ENCODE measurements at places on chromosomes 4 and X.

- no peaks in the 10 kb centered on the region for H3K27me3 ChIP-seq
- no peaks in the 10 kb centered on the region for H3K36me3 ChIP-seq
- no peaks in the 10 kb centered on the region for H3K4me1 ChIP-seq
- no peak overlapping the region for H3K4me3 ChIP-seq
- no peak overlapping the region for H3K27ac ChIP-seq
- DNase-seq, result no peak
Observed at GRCh38 chr4:2071252-2071911, 12.3 kb downstream of the NAT8L start.

DNA sequence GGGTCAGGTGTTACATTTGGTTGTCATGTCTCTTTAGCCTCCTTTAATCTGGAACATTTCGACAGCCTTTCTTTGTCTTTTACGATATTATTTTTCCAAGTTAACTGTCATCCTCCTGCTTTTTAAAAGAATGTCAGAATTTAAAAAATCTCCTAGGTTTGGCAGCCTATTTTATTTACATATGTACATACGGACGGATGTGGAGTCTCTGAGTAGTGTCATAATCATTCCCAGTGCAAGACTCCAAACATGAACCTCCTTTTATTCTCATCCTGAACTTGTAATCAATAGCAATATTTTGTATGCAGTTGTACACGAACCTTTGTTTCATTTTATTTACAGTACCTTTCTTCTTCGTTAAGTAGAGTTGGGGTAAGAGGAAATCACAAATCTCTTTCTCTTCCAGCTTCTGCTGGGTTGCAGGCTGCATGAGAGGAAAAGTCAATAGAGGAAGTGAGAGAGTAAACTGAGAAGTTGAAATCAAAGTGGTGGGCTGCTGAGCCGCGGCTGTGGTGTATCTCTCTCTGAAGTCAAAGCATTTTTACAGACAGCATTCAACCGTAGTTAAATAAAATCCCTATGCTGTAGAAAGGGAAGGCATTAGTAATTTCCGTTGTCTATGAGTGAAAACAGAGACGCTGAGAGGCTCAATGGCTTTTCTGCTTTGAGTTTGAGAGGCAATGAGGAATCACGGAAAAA lies 53.9 kb upstream of the RPS6KA3 start:
- no peaks in the 10 kb centered on the region for H3K27me3 ChIP-seq
- H3K4me3 ChIP-seq, result no peak overlapping the region
- no peaks in the 10 kb centered on the region for H3K36me3 ChIP-seq
- no peak overlapping the region for H3K27ac ChIP-seq
- no peaks in the 10 kb centered on the region for H3K4me1 ChIP-seq

DNA sequence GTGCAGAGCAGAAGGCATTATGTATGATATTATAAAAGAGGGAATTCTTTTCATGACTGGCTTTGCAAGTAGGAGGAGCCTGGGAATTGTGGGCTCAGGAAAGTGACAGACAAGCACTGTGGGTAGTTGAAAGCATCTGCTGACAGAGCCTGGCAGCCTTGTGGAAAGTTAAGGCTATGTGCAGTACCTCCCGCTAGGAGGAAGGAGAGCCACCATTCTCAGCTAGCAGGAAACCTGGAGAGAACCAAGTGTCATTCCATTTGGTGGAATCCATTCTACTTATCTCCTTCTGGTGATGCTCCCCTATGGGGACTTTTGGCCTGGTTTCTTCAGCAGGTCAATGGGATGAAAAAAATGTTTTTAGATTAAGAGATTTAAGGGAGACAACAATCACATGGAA lies 81.8 kb downstream of the ASB9 start:
- H3K4me3 ChIP-seq, result no peak overlapping the region
- no peaks in the 10 kb centered on the region for H3K4me1 ChIP-seq
- DNase-seq, result no peak
- H3K27me3 ChIP-seq, result no peaks in the 10 kb centered on the region
- H3K36me3 ChIP-seq, result no peaks in the 10 kb centered on the region

DNA sequence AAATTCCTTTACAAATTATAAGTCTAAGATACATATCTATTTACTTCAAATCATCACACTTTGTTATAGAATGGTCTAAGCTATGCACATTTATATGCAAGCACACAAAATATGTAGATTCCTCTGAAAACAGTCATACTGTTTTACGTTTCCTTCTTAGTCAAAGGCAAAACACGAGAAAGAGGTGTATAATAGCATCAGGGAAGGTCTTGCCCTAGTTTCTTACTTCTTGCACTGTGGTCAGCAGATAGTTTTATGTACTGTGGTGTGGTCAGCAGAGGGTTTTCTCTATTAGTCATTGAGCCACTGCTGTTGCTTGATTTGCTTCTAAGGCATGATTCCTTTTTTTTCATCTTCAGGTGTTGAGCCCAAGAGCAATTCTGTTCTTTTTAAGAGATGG lies 117.7 kb downstream of the ADAM29 start:
- H3K4me3 ChIP-seq, result no peak overlapping the region
- no peaks in the 10 kb centered on the region for H3K27me3 ChIP-seq
- H3K27ac ChIP-seq, result no peak overlapping the region
- no peak for DNase-seq
- peaks cover 2% of the 10 kb centered on the region for H3K4me1 ChIP-seq

DNA sequence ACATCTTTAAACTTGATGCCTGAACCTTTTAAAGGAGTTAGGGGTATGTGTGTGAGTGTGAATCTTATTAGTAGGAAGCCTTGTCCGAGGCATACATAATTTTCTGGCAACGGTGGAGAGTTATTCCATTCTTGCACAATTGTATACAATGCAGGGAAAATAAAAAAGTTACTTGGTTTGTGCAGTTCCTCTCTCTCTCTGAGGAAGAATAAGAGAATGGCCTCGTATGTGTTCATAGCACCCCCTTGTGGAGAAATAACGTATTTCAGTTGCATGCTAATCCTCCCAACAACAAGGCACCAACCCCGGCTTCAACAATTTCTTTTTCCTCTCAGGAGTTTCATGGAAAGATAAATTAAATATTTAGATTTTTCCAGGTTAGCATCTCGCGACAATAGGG lies 33.7 kb upstream of the FGF13 start:
- H3K27me3 ChIP-seq, result no peaks in the 10 kb centered on the region
- no peaks in the 10 kb centered on the region for H3K36me3 ChIP-seq
- H3K27ac ChIP-seq, result no peak overlapping the region
- H3K4me1 ChIP-seq, result no peaks in the 10 kb centered on the region

All from ascending aorta (tissue), 2 donors.